Activated naive CD8-positive, alpha-beta T cell treated with anti-CD3 and anti-CD28 coated beads, Interleukin-2, amount 50 U/mL, for 24 hours (primary cell): ENCODE measurements at places on chromosomes 6 and 20.
A peak's percentile ranks its signal among the peaks of the same experiment; 100 is the strongest.

DNA sequence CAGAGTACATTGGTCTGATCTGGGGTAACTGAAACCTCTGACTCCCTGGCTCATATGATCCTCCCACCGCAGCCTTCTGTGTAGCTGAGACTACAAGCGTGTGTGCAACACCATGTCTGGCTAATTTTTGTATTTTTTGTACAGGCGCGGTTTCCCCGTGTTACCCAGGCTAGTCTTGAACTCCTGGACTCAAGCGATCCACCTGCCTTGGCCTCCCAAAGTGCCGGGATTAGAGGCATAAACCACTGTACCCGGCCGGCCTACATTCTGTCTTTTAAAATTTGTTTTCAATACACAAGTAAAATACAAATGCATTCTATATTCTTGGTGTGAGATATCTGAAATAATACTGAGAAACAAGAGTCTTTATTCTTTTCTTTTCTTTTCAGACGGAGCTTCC lies 1.7 kb upstream of the CBFA2T2 start:
- no peak for DNase-seq

DNA sequence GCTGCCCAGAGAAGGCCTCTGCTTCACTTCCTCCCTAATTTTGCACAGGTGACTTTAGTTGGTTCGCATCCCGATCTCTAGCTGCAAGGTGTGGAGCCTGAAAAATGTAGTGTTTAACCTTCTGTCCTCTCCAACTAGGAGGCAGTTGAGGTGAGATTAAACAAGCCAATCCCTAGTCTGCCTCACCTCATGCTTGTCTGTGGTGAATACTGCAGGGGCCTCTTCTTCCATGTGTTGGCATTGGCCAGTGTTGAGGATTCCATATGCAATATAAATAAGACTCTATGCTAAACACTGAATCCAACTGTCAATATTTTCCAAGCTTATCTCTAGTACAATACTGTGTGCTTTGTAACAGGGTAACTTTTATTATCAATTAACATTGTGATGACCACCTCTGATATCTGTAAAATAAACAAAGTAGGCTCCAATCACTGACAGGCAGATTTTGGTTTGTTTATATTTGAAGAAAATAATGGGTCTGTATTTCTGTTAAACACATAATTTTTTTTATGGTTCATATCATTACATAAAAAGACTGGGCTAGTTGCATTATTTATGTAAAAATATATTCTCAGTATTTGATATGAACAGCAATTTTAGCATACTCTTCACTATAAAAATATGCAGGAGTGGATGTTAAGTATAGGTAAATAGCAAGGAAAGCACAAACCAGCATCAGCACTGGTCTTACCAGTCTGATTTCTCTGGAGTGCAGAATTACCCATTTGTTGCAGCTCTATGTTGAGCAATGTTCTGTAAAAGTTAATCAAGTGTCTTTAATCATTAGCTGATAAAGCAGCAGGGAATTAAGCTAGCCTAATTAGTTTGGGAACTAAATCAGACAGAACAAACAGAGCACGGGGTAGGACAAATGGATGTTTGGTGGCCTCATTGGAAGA lies 74.0 kb downstream of the ANKRD6 start:
- no peak for DNase-seq

DNA sequence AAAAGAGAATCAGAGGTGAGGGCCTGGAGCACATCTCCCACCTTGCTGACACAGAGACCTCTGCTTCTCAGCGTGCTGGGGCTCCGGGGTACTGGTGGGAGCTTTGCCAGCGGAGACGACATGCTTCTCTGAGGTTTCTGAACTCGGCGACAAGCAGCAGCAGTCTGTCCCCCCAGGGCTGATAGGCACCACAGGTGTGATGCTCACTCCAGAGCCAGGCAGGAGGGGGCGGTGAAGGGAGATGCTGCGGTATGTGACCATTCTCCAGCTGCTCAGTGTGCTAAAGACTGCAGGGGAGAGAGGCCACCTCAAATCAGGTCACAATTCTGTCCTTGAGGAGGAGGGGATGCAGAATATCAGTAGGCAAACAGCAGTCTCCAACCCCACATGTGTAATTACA lies 219.9 kb downstream of the ALDH8A1 start:
- DNase-seq = no peak

- no peak for DNase-seq
These were observed 215.2 kb downstream of the TMEM242 start for GRCh38 chr6:157107915-157108651.

DNA sequence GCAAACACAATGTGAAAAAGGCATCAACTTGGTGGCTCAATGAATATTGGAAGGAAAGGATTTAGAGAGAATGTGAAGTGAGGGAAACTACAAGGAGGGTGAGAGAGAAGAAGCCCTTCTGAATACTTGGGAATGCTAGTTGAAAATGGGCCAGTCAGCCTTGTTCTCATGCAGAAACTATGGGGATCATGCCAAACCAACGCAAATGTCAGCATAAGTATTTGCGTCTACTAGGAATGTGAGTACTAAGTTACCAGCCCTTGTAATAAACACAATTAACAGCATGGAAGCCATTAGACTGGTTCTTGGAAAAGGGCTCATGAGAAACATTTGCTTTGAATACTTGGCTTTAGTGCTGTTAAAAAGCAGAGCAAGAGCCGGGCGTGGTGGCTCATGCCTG lies 54.9 kb upstream of the AIG1 start:
- DNase-seq = no peak

DNA sequence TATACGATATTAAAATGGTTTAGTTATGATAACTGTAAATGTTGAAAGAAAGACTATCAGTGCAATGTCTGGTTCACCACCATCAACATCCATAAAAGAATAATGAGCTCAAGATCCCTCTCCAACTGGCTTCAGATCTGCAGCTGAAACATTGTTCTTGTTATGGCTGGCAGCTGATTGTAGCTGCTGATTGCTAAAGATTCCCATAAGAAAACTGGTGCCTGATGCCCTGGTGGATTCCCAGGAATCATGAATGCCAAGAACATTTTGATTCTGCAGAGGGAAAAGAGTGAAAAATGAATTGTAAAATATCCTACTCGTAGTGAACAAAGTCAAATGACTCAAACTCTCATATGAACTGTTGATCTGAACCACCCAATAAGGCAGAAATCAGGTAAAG lies 1160.2 kb downstream of the EPHA7 start:
- no peak for DNase-seq

- no peak for DNase-seq
These were observed 12.5 kb downstream of the ZNF76 start for GRCh38 chr6:35272005-35272404.

DNA sequence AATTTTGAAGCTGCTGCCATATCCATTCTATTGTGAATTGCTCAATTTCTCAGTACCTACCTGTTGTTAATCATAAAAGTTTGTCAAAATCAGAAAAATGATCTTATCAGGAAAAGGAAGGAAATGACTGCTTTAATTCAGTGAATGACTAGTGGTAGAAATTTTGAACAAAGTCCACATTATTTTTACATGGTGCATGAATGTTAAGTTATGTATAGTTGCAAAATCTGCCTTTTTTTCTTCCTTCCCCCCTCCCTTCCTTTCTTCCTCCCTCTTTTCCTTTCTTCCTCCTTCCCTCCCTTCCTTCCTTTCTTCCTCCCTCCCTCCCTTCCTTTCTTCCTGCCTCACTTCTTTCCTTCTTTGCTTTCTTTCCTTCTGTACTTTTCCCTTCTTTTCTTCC lies 127.1 kb upstream of the TSHZ2 start:
- DNase-seq = no peak

DNA sequence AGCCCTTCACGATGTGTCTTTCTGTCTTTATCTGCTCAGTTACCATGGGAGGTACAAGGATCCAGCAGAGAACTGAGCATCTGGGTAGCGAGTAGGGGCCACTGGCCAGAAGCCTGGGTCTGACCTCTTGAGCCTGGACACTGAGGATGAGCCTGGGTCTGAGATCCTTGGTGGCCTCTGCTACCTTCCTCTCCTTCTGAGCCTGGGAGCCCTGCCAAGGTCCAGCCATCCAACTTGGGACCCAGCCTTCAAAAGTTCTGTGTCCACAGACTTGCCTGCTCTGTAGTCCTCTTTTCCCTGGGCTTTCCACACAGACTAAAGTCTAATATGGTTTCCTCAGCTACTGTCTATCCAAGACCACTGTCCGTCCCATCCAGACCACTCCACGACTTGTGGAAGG lies 60.2 kb upstream of the NAA20 start:
- no peak for DNase-seq

GRCh38 chr6:21128601-21129000 lies 464.9 kb upstream of the SOX4 start:
- no peak for DNase-seq

DNA sequence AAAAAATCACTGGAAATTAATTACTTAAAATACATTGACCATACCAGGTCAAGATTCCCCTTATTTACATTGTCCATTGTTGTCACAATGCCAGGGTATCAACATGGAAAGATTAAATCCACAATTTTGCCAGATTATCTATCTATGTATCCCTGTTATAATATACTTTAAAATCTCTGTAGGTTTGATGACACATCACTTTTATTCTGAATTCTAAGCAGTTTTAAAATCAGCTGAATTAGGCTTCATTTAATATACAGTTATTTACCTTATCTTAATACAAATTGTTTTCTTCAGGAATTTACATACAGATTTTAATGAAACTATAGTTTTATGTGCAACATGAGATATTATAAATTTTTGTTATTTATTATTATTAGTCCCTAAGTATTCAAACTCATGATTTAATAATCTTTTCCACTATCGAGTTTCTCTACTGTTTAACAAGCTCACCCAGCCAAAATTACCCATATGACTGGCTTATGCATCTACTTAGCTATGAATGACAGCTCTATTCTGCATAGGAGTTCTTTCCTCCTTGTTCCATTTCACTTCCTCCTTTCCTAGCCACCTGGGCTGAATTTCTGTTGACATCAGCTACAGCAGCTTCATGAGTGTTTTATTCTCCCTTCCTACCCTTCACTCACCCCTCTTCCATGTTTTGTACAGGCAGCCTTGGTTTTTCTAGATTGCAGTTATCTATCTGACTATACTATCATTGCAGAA lies 654.2 kb upstream of the MAP3K7 start:
- DNase-seq = no peak

GRCh38 chr6:79246891-79247290 lies 12.4 kb upstream of the HMGN3 start:
- no peak for DNase-seq

GRCh38 chr6:108650325-108650724 lies 89.6 kb downstream of the FOXO3 start:
- DNase-seq = no peak

GRCh38 chr6:93176070-93176469 lies 243.3 kb downstream of the EPHA7 start:
- no peak for DNase-seq

DNA sequence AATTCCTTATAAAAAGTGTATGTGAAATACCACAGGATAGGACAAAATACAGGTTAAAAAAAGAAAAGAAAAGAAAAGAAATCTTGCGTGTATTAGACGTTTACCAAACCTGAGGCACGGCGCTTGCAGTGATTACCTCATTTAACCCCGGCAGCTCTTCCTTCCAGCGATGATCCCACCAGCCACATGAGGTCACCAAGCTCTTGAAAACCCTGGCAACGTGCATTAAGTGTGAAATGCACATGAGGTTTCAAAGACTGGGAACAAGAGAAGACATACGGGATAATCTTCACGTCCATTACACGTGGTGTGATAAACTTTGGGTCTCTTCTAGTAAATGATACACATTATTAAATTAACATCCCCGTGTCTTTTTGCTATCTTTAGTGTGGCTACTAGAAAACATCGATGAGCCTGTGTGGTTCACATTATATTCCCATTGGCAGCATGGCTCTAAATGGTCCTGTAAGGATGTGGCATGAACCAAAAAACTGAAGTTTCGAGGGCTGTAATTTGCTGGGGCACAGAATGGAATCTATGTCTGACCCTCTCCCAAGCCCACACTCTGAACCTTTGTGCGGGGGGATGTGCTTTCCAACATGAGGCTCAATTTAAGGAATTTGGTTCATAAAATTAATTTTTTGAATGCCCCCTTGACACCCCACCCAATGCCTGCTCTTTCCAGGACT lies 59.2 kb upstream of the THBS2 start:
- DNase-seq = no peak

- no peak for DNase-seq
These were observed 1.2 kb downstream of the RAB44 start for GRCh38 chr6:36698871-36699271.

GRCh38 chr20:37407019-37407566 lies 61.2 kb downstream of the SRC start:
- DNase-seq = no peak

- no peak for DNase-seq
These were observed 197.9 kb downstream of the MAFB start for GRCh38 chr20:40491009-40491590.

- no peak for DNase-seq
These were observed 92.2 kb downstream of the UNC5CL start for GRCh38 chr6:40946738-40947301.

DNA sequence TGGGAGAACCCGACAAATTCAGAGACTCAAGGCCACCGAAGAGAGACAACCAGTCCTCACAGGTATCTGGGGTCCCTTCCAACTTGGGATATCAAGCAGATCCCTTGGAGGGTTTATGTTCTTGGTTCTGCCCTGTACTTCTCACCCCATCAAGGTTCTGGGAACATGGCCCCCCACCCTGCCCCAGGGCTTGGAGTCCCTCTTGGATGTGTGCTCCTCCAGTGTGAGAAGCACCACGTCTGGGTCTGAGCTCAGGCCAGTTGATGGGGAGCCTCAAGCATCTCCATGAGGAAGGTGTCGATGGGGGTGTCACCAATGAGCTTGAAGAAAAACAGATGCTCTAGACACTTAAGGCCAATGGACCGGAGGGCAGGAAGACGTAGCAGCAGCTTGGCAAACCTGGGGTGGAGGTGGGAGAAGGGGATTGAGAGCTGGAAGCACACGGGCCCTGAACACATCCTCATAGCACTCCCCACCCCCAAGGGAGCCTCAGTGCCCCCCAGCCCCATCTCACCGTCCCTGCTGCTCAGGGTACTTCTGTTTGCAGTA lies 2.2 kb upstream of the COL11A2 start:
- DNase-seq = no peak

- no peak for DNase-seq
These were observed 49.1 kb downstream of the MAP3K7 start for GRCh38 chr6:90537723-90538258.

- DNase-seq = no peak
These were observed 4.4 kb upstream of the HELZ2 start for GRCh38 chr20:63578224-63579016.

- DNase-seq = peak; percentile 31
These were observed 217.0 kb upstream of the MYLIP start for GRCh38 chr6:15911753-15912504.

DNA sequence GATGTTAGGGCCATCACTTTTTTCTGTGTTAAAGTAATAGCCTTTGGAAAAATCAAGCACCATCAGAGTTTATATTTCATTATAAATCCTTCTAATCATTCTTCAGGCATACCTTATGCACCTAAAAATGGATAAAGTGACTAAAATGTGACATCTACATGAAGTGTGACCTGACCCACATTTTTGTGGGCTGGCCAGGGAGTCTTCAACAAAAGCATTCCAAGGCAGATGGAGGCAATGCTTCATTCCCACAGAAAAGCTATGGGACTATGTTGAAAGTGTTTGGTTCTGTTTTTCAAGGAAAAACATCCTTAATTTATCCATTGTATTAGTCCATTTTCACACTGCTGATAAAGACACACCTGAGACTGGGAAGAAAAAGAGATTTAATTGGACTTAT lies 58.8 kb upstream of the LTV1 start:
- no peak for DNase-seq

GRCh38 chr6:69584913-69585729 lies 211.7 kb downstream of the LMBRD1 start:
- no peak for DNase-seq
